Activated naive CD4-positive, alpha-beta T cell treated with Interleukin-2 at 50 U/mL for 16 hours (primary cell): ENCODE measurements at places on chromosomes 4 and X.

DNA sequence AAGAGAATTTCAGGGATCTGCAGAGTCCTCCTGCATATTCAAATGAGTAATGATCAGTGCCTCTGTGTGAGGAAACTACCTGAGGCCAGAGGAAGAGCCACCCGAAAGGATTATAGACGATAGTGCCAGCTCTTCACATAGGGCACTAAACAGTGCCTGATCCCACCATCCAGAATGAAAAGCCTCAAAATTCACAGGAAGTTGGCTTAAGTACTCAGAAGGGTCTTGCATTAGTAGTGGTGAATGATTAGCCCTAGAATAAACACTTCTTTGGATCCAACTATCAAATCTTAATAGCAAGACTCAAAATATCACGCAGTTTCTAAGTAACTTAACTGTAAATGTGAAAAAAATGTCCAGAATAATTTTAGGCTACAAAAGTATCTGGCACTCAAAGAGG lies 324.4 kb downstream of the ZNF674 start:
- no peak for DNase-seq

GRCh38 chr4:161869511-161869910 lies 294.3 kb downstream of the FSTL5 start:
- no peak for DNase-seq

DNA sequence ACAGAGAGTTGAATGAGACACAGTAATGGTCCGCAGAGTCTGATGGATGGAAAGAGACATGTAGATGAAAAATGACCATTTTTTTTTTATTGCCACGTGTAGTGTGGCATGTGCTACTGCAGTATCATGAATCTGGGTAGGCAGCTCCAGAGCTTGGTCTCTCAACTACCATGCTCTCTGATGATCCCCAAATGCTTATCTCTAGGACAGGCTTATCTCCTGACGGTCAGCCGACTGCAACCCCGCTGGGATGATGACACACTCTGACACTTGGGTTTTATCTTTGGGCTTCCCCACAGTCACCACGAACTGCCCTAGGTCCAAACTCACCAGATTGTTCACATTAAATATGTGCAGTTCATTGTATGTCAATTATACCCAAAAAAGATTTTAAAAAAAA lies 239.7 kb downstream of the QDPR start:
- DNase-seq: no peak

- peak; percentile 53 for DNase-seq
Observed at GRCh38 chr4:2931512-2932301, 31.5 kb downstream of the NOP14 start.

DNA sequence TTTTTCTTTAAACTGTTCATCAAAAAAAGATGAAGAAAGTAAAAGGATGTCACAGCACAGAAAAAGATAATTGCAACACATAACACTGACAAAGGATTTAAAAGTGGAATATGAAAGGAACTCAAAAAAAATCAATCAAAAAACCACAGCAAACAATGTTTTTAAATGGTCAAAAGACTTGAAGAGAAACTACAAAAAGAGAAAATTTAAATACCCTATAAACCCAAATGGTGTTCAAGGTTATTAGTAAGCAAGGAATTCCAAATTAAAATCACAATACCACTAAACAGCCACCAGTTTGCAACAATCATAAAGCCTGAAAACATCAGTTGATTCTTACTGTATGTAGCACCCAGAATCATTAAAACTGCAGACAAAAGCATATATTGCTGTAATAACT lies 36.5 kb upstream of the PCDH10 start:
- no peak for DNase-seq

GRCh38 chr4:112807083-112807482 lies 170.1 kb downstream of the LARP7 start:
- DNase-seq: no peak

DNA sequence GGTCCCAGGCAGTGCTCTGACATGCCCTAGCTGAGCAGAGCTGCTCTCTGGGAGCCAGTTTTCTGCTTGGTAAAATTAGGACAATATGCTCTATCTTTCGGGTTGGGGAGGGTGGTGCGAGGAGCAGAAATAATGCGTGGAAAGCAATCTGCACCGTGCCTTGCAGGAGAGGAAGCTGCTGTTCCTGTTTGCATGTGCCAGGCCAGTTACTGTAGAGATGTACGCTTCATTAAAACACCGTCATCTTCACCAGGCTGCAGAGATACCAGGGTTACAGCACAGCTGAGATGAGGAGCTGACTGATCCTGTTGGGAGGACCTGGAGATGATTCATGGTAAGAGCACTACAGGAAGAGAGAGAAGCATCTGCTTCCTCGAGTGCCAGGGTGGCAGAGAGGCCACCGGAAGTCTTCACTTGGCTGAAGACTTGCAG lies 29.5 kb upstream of the IRF2 start:
- DNase-seq: peak; percentile 5

GRCh38 chr4:22596409-22596808 lies 80.5 kb upstream of the ADGRA3 start:
- DNase-seq: no peak

DNA sequence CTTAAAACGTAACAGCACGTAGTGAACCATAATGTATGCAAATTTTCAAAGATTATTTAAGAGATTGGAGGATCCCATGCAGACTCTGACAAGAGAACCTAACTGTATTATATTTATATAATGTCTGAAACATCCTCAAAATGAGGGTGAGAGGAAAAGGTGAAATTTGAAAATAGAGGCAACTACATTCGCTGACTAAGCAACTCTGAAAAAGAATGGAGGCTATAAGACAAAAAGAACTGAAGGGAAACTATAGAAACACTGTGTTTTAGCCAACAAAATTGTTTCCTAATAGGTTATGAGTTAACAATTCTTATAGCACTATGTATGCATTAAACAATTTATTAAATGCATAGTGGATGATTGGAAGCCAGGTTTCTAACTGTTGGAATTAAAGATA lies 648.0 kb downstream of the UBE2NL start:
- DNase-seq: no peak

- no peak for DNase-seq
Observed at GRCh38 chr4:140176735-140177134, 22.8 kb upstream of the MAML3 start.
